ENCODE measurements at places on chromosomes 7 and 10. TPM values are rescaled to one million over a fixed set of nuclear protein-coding genes. Genes with fewer than 3 reads are reported as not detected.
A peak's percentile ranks its signal among the peaks of the same experiment; 100 is the strongest.

DNA sequence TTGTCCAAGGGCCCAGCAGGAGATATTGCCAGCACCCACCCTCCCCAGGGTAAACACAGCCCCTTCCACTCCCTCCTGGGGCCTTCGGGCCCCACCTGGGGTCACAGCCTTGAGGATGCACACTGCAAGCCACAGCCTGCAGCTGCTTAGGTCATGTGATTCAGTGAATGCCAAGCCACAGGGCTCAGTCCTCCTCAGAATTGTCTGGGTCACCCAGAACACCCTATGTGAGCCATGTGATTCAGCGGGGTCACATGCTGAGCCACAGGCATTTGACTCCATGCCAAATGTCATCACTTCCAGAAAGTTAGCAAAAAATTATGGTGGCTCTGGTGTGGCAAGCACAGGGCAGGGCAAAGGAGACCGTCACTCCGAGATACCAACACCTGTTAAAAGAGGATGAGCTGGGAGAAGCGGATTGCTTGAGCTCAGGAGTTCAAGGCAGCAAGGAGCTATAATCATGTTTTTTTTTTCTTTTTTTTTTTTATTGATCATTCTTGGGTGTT is 17.2 kb upstream of the PSAP start:
- DNase-seq: peak; percentile 44

GRCh38 chr10:79275431-79275851 is 71.8 kb upstream of the PPIF start:
- DNase-seq: peak; percentile 36

Gene TBXAS1
- polyA plus RNA-seq: 2.5 TPM

GRCh38 chr7:7931626-7932025 is 37.0 kb upstream of the GLCCI1 start:
- DNase-seq: no peak

Gene TET1
- 0.29 TPM for polyA plus RNA-seq

Data from heart right ventricle (tissue), 16 donors.